ENCODE measurements at places on chromosomes 6 and 20. TPM values are rescaled to one million over a fixed set of nuclear protein-coding genes. Genes with fewer than 3 reads are reported as not detected.

GMEB2 gene
- 7.4 TPM for total RNA-seq

SLC35D3 gene
- not detected for total RNA-seq

TRAPPC3L gene
- total RNA-seq = not detected

SLC24A3 gene
- 0.57 TPM for total RNA-seq

BEND3 gene
- total RNA-seq = 1.9 TPM

DNAH8 gene
- total RNA-seq = 0.08 TPM

ZSCAN9 gene
- 10.8 TPM for total RNA-seq

RAE1 gene
- 26.9 TPM for total RNA-seq

OR2H1 gene
- not detected for total RNA-seq

CCN5 gene
- total RNA-seq = 266 TPM

TUBB1 gene
- not detected for total RNA-seq

PBOV1 gene
- not detected for total RNA-seq

HLA-DRB5 gene
- total RNA-seq = not detected

CAGE1 gene
- total RNA-seq = 0.33 TPM

GSTA1 gene
- not detected for total RNA-seq

KCNG1 gene
- total RNA-seq = 3.0 TPM

ZSCAN23 gene
- 12.0 TPM for total RNA-seq

DAAM2 gene
- 3.4 TPM for total RNA-seq

SLC13A3 gene
- total RNA-seq = 4.2 TPM

OR2J3 gene
- not detected for total RNA-seq

COL19A1 gene
- total RNA-seq = 0.09 TPM

FHL5 gene
- not detected for total RNA-seq

SMIM29 gene
- 44.7 TPM for total RNA-seq

CST5 gene
- not detected for total RNA-seq

ETV7 gene
- 0.09 TPM for total RNA-seq

VSX1 gene
- not detected for total RNA-seq

RAB44 gene
- not detected for total RNA-seq

RNF182 gene
- 2.9 TPM for total RNA-seq

EFCAB8 gene
- not detected for total RNA-seq

Data from fibroblast of the aortic adventitia (primary cell).